ENCODE measurements at places on chromosomes 16 and 17.

DNA sequence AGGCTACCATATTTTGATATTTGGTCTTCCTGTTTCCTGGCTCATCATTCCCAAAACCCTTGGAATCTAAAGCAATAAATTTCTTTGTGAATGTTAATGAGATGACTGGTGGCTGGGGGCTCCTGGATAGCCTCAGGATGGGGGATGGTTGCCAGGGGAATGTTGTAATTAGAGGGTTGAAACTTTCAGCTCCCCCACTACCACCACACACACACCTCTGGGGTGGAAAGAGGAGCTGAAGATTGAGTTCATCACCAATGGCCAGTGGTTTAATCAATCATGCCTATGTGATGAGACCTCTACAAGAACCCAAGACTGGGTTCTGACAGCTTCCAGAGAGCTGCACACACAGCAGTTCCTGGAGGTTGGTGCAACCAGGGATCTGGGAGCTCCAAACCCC lies 59.1 kb downstream of the HS3ST3A1 start:
- DNase-seq: no peak

DNA sequence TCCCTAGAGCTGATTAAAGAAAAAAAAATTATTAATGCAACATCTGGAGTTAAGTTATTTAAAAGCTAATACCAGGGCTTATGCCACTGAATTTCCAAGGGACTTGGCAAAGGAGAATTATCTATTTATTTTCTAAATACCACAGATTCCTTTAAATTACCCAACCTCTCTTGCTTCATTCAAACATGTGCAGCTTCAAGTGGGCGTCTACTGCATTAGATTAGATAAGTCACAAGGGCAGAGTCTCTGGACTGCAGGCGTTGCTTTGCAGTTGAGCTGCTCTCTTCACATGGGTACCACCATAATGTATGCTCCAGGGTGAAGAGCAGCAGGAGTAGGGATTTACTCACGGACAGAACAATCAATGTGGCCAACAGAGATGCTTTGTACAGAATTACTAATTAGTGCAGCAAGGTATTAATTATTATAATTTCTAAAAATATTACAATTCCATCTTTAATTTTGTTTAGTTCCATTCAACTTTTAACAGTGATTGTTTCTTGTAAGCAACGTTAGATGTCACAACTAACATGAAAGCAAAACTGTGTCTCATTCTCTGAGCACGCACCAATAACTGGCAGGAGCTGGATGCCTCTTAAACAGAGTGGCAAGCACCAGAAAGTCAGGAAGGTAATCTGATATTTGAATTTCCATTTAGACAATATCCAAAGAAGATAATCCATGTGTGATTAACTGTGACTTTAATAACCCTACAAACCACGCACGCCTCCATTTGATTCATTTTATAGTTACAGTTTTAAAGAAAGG lies 214.2 kb downstream of the STX8 start:
- no peak for DNase-seq

GRCh38 chr17:79931817-79932309 lies 92.6 kb upstream of the CBX4 start:
- no peak for DNase-seq

DNA sequence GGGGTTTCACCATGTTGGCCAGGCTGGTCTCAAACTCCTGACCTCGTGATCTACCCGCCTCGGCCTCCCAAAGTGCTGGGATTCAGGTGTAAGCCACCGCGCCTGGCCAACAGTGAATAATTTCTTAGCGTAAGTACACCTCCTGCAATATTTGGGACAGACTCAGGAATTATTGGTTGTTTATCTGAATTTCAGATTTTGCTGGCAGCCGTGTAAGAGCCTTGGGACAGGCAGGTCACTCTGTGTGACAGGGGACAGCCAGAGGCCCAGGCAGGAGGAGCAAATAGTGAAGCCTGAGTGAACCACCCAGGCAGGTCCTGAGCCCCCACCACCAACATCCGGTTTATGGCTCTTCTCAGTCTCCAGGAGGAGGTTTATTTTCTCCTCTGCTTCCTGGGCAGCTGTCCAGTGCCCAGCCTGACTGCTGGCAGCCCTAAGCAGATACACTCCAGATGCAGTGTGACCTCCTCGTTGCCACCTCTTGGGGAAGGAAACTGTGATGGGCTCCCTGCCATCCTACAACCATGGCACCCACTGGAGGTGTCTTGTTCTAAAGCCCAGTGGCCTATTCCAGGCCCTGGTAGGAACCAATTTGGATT lies 26.2 kb upstream of the ADORA2B start:
- DNase-seq: no peak

GRCh38 chr16:84266451-84266850 lies 26.6 kb upstream of the KCNG4 start:
- peak; percentile 6 for DNase-seq

- no peak for DNase-seq
These were observed 80.5 kb downstream of the SMG6 start for GRCh38 chr17:2222901-2223616.

DNA sequence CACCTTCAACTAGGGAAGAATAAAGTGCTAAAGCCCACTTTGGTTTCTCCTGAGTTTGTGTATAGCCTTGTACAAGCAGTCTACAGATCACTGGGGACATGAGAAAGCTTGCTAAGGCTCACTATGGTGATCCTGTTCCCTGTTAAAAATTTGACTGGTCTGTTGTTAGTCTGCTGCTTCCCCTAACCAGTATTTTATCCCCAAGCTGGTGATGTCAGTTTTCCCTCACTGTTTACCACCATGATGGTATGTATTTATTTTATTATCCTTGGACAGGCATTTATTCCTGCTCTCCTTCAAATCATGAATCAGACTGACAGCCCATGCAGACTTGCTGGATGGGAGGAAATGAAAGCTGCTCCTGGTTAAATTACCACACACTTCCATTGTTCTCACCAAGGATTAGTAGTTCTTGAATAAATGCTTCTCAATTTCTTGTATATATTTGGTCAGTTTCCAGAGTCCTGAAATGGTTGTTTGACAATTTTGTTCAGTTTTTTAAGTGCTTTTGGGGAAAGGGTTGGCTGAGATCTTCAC lies 99.6 kb downstream of the CA4 start:
- DNase-seq: no peak

DNA sequence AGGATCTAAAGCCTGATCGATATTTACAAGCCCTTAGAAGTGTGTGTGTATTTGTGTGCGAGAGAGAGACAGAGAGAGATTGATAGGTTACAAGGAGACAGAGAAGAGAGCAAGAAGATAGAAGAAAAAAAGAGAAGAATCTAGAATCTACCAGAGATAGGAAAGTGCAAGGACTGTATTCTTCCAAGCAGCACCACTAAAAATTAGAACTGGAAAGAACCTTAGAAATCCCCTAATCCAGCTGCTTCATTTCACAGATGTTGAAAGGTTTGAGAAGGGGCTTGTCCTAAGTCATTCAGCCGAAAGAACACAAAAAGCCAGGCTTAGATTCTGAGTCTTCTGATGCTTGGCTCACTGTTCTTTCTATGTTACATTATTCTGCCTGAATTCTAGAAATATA lies 92.2 kb downstream of the HS3ST3A1 start:
- DNase-seq: no peak

- no peak for DNase-seq
These were observed 90.9 kb downstream of the RBFOX1 start for GRCh38 chr16:7423434-7424044.

- DNase-seq: no peak
These were observed 1.4 kb downstream of the GSE1 start for GRCh38 chr16:85614338-85615013.

- DNase-seq: no peak
These were observed 69.0 kb upstream of the BCAR1 start for GRCh38 chr16:75320435-75320834.

DNA sequence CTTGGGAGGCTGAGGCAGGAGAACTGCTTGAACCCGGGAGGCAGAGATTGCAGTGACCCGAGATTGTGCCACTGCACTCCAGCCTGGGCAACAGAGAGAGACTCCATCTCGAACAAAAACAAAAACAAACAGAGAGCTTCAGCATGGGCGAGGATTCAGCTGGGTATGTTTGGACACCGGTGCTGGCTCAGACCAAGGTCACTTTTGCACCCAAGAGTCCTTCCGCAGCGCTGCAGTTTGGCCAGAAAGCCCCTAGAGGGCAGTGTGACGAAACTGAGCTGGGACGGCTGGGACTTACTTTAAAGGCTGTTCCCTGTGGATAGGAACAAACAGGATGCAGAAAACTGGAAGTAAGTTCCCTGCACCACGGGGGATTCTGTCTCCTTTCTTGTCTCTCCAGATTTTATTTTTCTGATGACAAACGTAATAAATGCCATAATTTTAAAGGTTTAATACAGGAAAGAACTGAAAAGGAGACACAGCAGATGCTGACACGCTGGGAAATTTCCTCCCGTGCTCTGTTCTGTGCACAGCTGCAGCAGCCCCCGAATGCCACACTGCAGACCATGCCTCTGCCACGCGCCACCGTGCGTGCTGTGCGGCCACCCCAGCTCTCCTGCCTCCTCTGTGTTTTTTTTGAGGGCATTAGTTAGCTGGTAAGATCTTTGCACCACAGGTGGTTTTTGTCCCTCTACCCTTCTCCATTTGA lies 25.2 kb upstream of the USP36 start:
- DNase-seq: peak; percentile 32

DNA sequence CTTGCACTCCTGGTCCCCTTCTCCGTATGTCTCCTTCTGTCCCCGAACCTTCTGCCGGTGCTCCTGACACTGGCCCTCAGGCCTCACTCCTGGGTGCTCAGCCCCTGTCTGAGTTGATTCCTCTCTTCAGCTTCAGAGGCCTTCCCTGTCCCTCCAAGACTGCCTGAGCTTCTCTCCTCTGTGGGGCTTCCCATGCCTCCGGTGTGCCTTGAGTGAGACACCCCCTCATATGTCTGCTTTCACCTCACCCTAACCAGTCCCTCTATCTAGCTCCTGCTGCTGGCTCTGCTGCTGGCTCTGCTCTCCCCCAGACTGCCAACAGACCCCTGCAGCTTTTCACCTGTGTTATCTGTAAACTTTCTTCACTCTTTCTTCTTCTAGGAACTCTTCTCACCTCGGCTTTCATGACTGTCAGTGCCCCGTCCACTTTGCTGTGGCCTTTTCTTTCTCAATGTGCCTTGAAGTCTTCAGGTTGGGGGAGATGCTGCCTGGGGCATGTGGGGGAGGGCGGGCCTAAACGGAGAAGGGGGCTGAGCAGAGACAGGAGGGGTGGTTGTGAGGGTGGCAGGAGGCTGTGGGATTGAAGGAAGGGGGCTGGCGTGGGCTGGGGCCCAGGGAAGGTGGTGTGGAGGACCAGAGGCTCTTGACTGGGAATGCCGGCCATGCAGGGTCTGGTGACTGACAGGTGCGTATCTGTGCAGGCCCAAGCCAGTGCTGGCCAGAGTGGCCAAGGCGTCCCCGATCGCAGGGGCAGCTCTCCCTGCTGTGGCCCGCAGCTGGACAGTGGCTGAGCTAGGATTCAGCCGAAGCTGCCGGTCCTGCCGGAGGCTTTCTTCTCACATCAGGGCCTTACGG lies 81.3 kb downstream of the METRNL start:
- DNase-seq: no peak

GRCh38 chr16:17312094-17312710 lies 158.6 kb downstream of the XYLT1 start:
- DNase-seq: no peak

DNA sequence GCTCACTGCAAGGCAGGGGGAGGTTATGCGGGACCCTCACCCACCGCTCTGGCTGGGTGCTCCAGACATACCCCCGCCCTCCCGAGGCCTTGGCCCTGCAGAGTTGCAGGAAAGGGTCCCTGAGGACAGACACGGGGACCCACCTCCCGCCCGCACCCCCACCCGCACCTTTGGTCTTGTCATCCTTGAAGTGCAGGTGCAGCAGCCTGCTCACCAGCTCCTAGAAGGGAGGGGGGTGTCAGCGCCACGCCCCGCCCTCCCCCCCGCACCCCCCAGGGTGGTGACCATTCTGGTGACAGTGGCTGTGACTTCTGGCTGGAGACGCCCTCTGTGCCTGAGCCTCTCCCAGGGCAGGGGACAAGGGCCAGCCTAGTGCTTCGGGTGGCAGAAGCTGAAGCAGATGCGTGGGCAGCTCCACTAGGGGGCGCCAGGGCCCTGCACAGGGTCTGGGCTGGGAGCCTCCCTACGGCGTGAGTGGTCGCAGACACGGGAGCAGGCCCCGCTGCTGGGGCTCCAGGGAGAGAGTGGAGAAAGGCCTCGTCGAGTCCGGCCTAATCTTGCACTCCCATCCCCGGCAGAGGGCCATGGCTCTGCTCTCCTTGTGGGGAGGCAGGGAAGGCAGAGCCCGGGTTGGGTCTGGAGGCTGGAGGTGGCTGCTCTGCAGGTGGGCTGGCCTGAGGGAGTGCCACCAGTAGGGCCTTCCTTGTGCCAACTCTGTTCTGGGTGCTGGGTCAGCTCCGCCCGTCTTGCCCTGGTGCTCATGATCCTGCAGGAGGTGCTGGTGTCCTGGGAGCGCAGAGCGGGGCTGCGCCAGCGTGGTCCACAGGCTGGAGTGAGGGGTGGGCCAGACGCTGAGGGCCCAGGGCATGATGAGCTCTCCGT lies 2.7 kb downstream of the CENPX start:
- peak; percentile 16 for DNase-seq

- DNase-seq: no peak
These were observed 11.6 kb upstream of the METRNL start for GRCh38 chr17:83067718-83068261.

DNA sequence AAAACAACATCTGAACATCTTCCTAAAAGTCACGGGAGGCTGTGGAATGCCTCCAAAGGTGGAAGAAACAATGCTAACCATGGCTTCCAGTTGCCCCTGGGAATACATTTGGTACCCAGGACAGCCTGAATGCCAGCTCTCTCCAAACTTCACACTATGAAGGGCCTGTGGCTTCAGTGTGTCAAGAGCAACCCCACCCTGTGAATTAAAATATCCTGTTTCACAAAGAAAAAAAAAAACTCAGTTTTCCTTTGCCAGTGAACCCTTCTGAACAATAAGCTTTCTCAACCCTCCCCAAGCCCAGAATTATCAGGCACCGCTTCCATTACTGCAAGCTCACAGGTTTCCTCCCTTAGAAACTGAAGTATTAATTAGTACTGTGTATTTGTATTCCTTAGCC lies 69.8 kb downstream of the SLC39A11 start:
- DNase-seq: no peak

GRCh38 chr17:65268832-65269231 lies 131.7 kb downstream of the RGS9 start:
- DNase-seq: no peak

GRCh38 chr17:75509528-75510258 lies 5.6 kb downstream of the CASKIN2 start:
- no peak for DNase-seq

DNA sequence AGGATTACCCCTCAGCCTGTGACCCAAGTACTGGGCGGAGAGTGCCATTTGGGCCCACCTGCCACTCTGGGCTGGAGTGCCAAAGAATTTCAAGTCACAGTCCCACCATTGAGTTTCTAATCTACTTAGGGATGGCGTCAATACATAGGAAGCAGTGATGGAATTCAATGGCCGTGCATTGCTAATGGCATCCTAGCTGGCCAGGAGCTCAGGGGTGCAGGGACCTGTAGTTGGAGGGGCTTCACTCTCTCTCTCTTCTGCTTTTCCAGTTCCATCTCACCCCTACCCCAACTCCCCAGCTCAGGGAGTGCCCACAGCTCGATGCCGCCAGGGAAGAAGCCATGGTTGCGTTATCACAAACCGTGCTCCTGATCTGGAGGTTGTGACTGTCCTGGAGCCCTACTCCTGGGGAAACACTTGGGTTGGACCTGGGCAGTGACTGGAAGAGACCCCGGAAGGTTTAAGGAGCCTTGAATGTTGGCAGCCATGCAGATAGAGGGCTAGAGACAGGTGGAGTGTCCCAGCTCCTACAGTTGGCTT lies 2.4 kb downstream of the MMP15 start:
- no peak for DNase-seq

- DNase-seq: no peak
These were observed 131.2 kb upstream of the NLRP1 start for GRCh38 chr17:5715478-5715877.
